ENCODE measurements at places on chromosomes 7 and 10. TPM values are rescaled to one million over a fixed set of nuclear protein-coding genes. Genes with fewer than 3 reads are reported as not detected.

The OR6V1 gene
- not detected for total RNA-seq

The ITPRID1 gene
- not detected for total RNA-seq

The CPEB3 gene
- total RNA-seq = 3.1 TPM

The OPN4 gene
- total RNA-seq = not detected

The MRM2 gene
- 15.6 TPM for total RNA-seq

The COL26A1 gene
- not detected for total RNA-seq

The SEMA3E gene
- total RNA-seq = 2.2 TPM

The NPY4R2 gene
- not detected for total RNA-seq

The CELF2 gene
- total RNA-seq = 80.6 TPM

The NPSR1 gene
- total RNA-seq = not detected

The CACNB2 gene
- 21.6 TPM for total RNA-seq

The ATOH7 gene
- total RNA-seq = not detected

The DOCK1 gene
- total RNA-seq = 50.8 TPM

The ZNF467 gene
- 12.0 TPM for total RNA-seq

The SLC26A3 gene
- not detected for total RNA-seq

The ERVW-1 gene
- not detected for total RNA-seq

The AQP1 gene
- total RNA-seq = 422 TPM

The CYP26C1 gene
- 0.19 TPM for total RNA-seq

The CXCL12 gene
- total RNA-seq = 238 TPM

The GIMAP7 gene
- total RNA-seq = 23.8 TPM

The GDF10 gene
- total RNA-seq = 1.5 TPM

The AGAP9 gene
- 3.7 TPM for total RNA-seq

The MMD2 gene
- total RNA-seq = not detected

The AEBP1 gene
- total RNA-seq = 783 TPM

The PRPS1L1 gene
- total RNA-seq = not detected

The GPR85 gene
- total RNA-seq = 0.24 TPM

The ADRA2A gene
- 6.6 TPM for total RNA-seq

The CALHM2 gene
- total RNA-seq = 49.8 TPM

The LIPF gene
- total RNA-seq = not detected

The SPDYE5 gene
- total RNA-seq = not detected
